ENCODE measurements at places on chromosomes 1 and 21.

- no peak for DNase-seq
Observed at GRCh38 chr1:175462301-175463017, 269.9 kb upstream of the KIAA0040 start.

DNA sequence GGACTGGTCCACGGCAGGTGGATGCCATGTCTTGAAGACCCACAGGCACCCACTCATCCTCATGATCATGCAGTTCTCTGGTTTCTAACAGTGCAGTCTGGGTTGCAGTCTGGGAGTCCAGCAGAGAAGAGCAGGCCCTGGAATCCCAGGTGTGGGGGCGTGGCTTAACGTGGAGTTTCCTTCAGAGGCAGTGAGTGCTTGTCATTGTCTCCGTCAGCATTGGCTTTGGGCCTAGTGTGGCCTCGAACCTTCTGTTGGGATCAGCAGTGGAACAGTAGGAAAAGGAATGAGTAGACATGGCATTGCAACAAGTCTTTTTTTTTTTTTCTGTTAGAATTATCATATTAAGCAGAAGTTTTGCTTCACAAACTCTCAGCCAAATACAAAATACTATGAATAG lies 12.8 kb downstream of the LGALS8 start:
- no peak for DNase-seq

DNA sequence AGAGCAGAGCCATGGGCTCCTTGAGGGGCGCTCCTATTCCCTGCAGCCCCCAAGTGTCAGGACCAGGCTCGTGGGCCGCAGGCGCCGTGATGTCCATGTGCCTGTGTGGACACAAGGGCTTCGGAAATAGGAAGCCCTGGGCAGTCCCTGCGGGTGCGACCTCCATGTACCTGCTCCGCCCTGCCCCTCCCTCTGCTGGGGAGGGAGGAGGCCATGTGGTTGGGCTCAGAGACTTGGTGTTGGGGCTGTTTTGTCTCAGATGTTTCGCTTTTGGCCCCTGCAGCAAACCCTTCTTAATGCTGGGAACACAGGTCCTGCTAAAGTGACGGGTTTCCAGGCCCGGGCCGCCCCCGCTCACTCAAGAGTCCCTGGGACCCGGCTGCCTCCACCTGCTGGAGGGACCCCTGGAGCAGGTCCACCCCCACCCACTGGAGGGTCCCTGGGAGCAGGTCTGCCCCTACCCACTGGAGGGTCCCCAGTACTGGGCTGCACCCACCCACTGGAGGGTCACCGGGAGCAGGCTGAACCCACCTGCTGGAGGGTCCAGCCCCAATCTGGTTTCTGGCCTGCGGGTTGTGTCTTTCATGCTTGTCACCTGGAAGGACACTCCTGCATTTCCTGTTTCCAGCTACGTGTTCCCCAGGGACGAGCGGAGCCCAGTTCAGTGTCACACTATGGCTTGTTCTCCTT lies 156.5 kb downstream of the PEX14 start:
- peak; percentile 28 for DNase-seq

DNA sequence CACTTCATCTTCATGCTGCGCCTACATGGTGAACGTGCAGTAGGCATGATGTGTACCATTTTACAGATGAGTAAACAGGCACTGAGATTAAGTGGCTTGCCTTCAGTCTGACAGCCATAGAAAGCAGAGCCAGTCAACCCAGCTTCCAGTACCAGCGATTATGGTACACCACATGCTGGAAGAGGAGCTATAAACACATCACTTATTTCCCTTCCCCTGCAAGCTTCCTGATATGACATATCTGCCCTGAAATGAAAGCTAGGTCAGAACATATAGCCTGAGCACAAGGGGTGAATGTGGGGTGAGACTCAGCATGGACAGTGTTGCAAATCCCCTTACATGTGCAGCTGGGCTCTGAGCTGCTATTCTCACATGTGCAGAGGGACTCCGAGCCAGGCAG lies 33.8 kb upstream of the IL20 start:
- DNase-seq, result no peak

DNA sequence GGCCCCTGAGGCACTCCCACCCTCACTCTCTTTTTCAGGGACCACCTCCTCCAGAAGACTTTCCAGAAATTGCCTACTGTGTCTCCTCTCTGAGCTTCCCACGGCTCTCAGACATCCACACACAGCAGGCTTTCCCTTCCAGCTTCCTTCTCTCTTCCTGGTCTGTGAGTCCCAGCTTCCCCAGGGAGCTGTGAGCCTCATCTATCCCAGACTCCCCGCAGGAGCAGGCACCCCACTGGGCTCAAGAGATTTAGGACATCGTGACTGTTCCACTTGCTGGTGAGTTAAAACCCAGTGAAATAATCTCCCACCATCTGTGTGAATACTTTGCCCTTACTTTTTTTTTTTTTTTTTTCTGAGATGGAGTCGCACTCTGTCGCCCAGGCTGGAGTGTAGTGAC lies 22.0 kb upstream of the PRELP start:
- no peak for DNase-seq

DNA sequence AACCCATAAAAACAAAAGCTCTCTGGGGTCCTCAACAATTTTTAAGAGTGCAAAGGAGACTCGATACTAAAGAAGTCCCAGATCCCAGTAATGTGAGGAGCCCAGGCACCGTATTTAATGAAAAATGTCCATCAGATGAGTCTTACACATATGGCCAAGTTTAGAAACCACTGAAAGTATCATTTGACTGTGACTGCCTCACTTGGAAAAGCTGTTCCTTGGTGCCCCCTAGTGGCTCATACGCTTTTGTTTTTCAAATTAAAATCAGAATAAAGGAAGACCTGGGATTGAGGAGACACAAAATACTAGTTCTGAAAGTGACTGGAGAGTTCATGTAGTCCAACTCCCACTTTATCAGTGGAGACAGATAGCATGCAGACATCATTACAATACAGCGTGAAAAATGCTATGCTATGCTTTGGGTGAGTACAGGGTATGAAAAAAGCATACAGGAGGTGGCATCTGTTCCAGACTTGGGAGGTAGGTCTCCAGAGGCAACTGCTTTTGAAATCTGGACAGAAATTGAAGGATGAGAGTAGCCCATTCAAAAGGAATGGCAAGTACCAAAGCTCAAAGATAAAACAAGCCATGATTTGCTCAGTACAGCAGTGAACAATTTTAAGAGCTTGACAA lies 33.8 kb downstream of the GDAP2 start:
- peak; percentile 86 for DNase-seq

GRCh38 chr1:221947731-221948130 lies 205.8 kb upstream of the DUSP10 start:
- DNase-seq, result peak; percentile 28

DNA sequence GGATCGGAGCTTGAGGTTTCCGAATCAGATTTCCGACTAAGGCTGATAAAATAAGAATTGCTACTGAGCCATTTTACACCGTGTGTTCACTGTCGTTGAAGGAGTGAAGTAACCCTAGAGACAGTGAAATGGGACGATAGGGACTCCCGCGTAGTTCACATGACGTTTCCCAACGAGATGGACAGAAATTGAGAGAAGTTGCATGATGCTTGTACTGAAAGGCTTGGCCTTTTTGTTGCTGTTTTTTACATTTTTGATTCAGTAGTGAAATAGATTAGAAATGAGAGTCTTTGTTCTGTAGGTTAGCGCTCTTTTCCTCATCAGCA lies 1.2 kb downstream of the KHDRBS1 start:
- DNase-seq, result peak; percentile 39

DNA sequence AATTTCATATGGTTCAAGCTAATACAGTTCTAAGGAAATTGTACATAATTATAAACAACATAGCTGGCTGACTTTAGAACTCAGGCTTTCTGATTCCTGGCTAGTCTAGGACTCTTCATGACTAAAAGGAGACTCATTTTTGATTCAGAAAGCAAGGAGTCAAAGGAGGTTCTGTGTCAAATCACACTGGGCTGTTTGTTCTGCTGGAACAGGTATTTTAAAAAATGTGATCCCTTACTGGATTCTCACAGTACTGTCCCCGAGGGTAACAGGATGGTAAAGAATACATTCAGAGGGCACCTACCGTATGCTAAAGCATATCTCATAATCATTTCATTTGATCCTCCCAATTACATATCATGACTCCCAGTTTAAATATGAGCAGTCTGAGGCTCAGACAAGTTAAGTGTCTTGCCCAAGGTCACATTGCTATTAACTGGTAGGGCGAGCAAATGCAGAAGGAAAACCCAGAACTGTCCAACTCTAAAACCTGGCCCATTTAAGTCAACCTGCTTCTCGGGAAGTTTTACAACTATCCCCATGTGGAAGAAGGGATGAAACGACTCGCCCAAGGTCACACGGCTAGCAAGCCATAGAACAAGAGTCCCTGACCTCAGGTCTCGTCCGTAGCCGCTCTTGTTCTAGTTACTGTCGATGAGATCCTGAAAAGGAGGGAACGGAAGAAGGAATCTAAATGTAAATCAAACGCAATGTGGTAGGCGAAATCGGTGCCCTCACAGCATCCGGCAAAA lies 675 bp downstream of the MYSM1 start:
- peak; percentile 52 for DNase-seq

GRCh38 chr1:71242239-71242638 lies 161.4 kb upstream of the ZRANB2 start:
- no peak for DNase-seq

DNA sequence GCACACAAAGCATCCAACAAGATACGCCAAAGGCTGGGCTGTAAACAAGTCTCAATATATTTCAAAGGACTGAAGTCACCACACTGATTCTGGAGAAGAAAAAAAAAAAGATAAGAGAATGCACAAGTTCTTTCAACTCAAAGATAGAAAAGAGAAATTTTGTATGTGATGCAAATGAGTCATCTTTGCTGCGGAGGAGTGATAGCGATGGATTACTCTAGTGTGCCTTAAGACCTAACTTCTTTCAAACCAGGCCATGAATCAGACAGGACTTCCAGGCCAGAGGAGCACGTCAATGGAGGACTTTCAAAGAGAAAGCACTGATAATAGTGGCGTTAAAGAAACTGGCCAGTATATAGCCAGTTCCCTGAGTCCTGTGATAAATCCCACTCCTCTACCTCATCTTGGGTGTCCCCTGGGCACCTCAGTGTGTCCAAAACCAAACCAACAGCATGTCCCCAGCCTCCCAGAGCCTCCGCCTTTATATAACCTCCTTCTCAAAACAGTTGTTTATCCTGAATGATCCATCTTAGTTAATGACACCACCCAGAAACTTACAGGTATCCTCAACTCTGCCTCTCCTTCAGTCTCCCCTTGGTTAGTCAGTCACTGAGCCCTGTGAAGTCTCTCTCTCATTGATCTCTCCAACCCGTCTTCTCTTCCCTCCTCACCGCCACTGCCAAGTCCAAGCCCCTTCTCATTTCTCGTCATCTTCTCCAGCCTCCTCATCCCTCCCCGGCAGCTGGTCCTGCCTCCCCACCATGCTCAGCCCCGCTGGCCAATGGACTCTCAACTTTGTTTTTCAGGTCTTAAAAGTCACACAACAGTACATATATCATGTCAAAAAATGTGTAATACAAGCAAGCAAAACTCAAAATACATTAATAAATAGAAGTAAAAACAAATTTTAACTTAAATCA lies 47.2 kb upstream of the IFFO2 start:
- peak; percentile 54 for DNase-seq

- no peak for DNase-seq
Observed at GRCh38 chr1:99629164-99629563, 16.7 kb upstream of the PALMD start.
